ENCODE measurements at places on chromosomes 16 and 17.

DNA sequence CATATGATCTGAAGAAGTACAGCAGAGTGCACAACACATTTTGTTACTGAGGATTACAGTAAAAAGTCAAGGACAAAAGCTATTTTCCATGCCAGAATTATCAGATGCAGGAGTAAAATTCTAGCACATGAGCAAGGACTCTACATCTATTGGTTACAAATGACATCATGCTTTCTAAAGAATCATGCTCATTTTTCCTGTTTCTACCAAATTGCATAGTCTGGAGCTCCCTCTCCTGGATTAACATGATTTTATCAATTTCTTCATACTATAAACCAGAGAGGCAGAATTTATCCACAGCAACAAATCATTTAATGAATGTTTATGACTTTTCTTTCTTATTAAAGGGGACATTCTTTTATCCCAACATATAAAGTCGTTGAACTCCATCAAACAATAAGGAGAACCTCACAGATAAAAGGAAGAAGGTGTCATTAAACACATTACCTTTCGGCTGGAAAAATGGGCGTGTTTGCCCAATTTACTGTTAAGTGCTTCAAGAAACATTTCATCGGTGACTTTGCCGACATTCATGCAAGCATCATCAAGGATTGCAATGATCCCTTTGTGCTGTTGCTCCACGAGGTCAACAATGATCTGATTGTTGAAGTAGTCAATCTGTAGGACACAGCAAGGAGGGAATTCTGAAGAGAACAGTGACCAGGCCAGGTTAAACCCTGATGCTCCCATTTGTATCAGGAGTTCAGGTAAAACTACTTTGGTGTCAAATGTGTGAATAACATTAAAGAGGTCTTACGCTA lies 121.7 kb downstream of the MYO1D start:
- no peaks in the 10 kb centered on the region for H3K4me1 ChIP-seq
- H3K36me3 ChIP-seq, result peaks cover 10% of the 10 kb centered on the region
- no peak overlapping the region for H3K4me3 ChIP-seq
- no peaks in the 10 kb centered on the region for H3K27me3 ChIP-seq

- no peaks in the 10 kb centered on the region for H3K36me3 ChIP-seq
- H3K27ac ChIP-seq, result no peak overlapping the region
- no peaks in the 10 kb centered on the region for H3K4me1 ChIP-seq
- H3K4me3 ChIP-seq, result no peak overlapping the region
Observed at GRCh38 chr16:90031931-90032673, 12.8 kb upstream of the DBNDD1 start.

GRCh38 chr17:27938864-27939263 lies 45.7 kb upstream of the LYRM9 start:
- DNase-seq, result no peak
- H3K36me3 ChIP-seq, result no peaks in the 10 kb centered on the region
- peaks cover 14% of the 10 kb centered on the region for H3K4me1 ChIP-seq

GRCh38 chr17:339193-340061 lies 13.2 kb downstream of the RPH3AL start:
- no peak overlapping the region for H3K4me3 ChIP-seq
- peaks cover 52% of the 10 kb centered on the region for H3K4me1 ChIP-seq
- no peak for DNase-seq
- H3K27me3 ChIP-seq, result no peaks in the 10 kb centered on the region
- H3K36me3 ChIP-seq, result no peaks in the 10 kb centered on the region

DNA sequence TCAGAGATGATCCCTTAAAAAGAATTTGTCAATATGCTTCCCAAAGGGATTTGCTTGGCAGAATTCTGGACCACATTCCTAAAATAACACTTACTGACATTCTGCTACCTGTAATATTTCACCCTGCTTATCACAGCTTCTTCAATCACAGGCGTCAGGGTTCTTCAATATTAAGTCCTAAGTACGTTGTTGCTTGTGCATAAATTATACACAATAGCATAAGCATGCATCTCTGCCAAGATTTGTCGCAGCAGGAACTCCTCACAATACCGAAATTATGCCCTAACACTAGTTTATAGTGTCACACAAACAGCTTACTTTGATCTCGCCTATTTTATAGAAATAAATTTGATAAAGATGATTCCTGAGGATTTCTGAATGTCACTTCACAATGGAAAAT lies 48.9 kb downstream of the UBE2G1 start:
- H3K4me1 ChIP-seq, result peaks cover 59% of the 10 kb centered on the region
- DNase-seq, result no peak
- H3K4me3 ChIP-seq, result no peak overlapping the region

- H3K27me3 ChIP-seq, result peaks cover 42% of the 10 kb centered on the region
- no peak overlapping the region for H3K4me3 ChIP-seq
- DNase-seq, result no peak
- H3K4me1 ChIP-seq, result no peaks in the 10 kb centered on the region
- H3K27ac ChIP-seq, result no peak overlapping the region
Observed at GRCh38 chr17:74325376-74325742, 667 bp upstream of the KIF19 start.

GRCh38 chr17:49241692-49242397 lies 11.3 kb upstream of the PHOSPHO1 start:
- no peak for DNase-seq
- no peaks in the 10 kb centered on the region for H3K4me1 ChIP-seq
- H3K36me3 ChIP-seq, result no peaks in the 10 kb centered on the region
- H3K4me3 ChIP-seq, result no peak overlapping the region

GRCh38 chr16:21708533-21709115 lies 44.9 kb downstream of the OTOA start:
- no peak overlapping the region for H3K4me3 ChIP-seq
- H3K4me1 ChIP-seq, result no peaks in the 10 kb centered on the region
- no peaks in the 10 kb centered on the region for H3K36me3 ChIP-seq

DNA sequence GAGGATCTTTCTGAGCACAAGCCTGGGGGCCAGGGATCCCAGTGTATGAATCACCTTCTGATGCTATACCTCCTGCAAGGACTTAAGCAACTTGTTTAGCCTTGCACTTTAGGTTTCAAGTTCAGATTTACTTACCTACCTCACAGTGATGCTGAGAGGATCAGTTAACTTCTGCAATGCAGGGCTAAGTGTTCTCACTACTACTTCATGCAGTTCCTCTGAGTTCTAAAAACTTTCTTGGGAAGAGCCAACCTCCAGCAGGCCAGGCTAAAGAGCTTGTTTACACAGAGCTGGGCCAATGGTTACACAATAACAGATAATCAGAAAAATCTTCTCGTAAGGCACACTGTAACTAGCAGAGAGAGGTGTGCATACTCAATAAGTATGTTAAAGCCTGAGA lies 13.0 kb downstream of the VEZF1 start:
- H3K36me3 ChIP-seq, result peaks cover 63% of the 10 kb centered on the region
- H3K27me3 ChIP-seq, result no peaks in the 10 kb centered on the region
- no peak overlapping the region for H3K27ac ChIP-seq
- no peaks in the 10 kb centered on the region for H3K4me1 ChIP-seq
- no peak overlapping the region for H3K4me3 ChIP-seq

- H3K27me3 ChIP-seq, result no peaks in the 10 kb centered on the region
- H3K36me3 ChIP-seq, result no peaks in the 10 kb centered on the region
- H3K4me1 ChIP-seq, result no peaks in the 10 kb centered on the region
- no peak for DNase-seq
Observed at GRCh38 chr17:80766290-80766855, 221.7 kb downstream of the RPTOR start.

GRCh38 chr17:34930283-34930682 lies 31.0 kb downstream of the CCT6B start:
- peaks cover 8% of the 10 kb centered on the region for H3K27me3 ChIP-seq
- no peak overlapping the region for H3K27ac ChIP-seq
- H3K4me3 ChIP-seq, result no peak overlapping the region
- no peaks in the 10 kb centered on the region for H3K36me3 ChIP-seq

- peaks cover 7% of the 10 kb centered on the region for H3K4me1 ChIP-seq
- no peak overlapping the region for H3K4me3 ChIP-seq
- peaks cover 6% of the 10 kb centered on the region for H3K27me3 ChIP-seq
Observed at GRCh38 chr17:29018788-29019474, 13.1 kb upstream of the SEZ6 start.

GRCh38 chr17:12547831-12548230 lies 117.9 kb upstream of the MYOCD start:
- H3K4me1 ChIP-seq, result peaks cover 10% of the 10 kb centered on the region
- no peak overlapping the region for H3K27ac ChIP-seq
- no peaks in the 10 kb centered on the region for H3K27me3 ChIP-seq
- no peaks in the 10 kb centered on the region for H3K36me3 ChIP-seq
- H3K4me3 ChIP-seq, result no peak overlapping the region

DNA sequence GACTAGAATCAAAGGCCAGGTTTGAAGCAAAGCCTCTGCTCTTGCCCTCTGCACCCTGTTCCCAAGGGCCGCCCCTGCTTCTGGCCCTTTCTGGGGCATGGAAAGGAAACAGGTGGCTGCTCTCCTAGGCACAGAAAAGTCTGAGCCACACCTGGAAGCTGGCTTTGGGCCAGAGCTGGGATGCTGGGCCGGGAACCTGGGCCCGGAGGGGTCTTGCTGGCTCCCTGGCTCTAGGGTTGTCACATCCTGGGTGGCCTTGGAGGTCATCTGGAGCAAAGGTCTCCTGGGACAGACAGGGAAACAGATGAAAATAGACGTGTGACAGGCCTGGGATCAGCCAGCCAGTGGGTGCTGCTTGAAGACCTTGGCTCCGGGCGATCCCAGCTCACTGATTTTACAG lies 74.1 kb upstream of the LHX1 start:
- no peaks in the 10 kb centered on the region for H3K36me3 ChIP-seq
- DNase-seq, result no peak
- H3K27me3 ChIP-seq, result peaks cover 7% of the 10 kb centered on the region
- no peak overlapping the region for H3K27ac ChIP-seq
- H3K4me1 ChIP-seq, result no peaks in the 10 kb centered on the region

- DNase-seq, result no peak
- H3K27ac ChIP-seq, result no peak overlapping the region
- peaks cover 5% of the 10 kb centered on the region for H3K36me3 ChIP-seq
- peaks cover 10% of the 10 kb centered on the region for H3K4me1 ChIP-seq
- H3K27me3 ChIP-seq, result no peaks in the 10 kb centered on the region
Observed at GRCh38 chr16:29860218-29860617, 2.8 kb downstream of the CDIPT start.

DNA sequence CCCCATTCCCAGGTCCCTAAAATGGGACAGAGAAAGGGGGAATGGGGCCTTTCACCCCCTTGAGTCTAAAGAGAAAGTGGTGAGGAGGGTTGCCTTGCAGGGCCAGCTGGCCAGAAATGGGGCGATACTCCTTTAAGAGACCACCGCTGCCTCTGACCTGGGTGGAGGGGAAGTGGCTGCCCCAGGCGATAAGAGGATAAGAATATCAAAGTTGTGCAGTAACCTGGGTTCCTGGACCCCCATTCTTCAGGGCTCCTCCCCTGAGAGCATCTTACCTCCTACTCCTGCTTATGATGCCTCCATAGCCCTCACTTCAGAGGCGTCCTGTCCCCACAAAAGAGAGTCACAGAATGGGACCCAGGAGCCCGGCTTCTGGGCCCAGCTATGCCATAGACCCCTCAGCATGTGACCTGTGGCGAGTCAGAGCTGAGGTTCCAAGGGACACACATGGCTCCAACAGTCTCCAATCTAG lies 5.2 kb upstream of the TSPOAP1 start:
- peaks cover 24% of the 10 kb centered on the region for H3K4me1 ChIP-seq
- H3K36me3 ChIP-seq, result no peaks in the 10 kb centered on the region

DNA sequence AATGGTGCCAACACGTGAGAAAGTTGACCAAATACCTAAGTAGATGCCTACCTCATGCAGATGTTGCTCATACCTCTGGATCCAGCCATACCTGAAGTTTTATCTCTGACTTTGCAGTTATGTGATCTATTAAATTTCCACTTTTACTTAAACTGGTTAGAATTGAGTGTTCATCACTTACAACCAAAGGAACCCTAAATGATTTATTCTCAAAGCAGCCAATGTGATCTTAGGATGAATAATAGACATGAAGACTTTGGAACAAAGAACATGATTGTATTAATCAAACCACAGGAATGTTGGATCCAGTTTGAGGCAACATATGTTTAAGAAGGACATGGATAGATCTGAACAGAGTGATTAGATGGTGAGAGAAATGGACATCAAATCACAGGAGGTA lies 68.7 kb downstream of the IRX6 start:
- no peaks in the 10 kb centered on the region for H3K27me3 ChIP-seq
- no peak overlapping the region for H3K27ac ChIP-seq
- no peak for DNase-seq
- no peaks in the 10 kb centered on the region for H3K4me1 ChIP-seq

DNA sequence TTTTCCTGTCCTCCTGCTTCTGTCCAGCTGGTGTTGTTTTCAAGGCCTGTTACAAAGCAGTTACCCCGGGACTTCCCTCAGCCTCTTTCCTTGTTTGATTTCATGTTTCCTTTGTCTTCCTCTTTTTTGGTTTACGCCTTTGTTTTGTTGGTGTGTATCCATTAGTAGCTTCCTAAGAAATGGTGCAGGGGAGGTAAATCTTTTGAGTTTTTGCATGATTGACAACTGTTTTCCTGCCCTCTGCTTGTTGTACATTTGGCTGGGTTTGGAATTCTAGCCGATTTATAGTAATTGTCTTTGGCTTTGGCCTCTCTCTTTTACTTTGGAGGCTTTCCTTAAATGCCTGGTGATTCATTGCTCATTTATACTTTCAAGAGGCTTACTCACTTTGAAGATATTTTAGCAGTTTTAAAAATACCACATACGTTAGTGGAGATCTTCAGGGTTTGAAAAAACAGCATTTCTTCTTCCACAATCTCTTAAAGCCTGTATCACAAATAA lies 32.8 kb downstream of the DNAH2 start:
- peaks cover 21% of the 10 kb centered on the region for H3K4me1 ChIP-seq
- H3K4me3 ChIP-seq, result no peak overlapping the region
- no peaks in the 10 kb centered on the region for H3K36me3 ChIP-seq
- no peak for DNase-seq
- H3K27me3 ChIP-seq, result no peaks in the 10 kb centered on the region
- no peak overlapping the region for H3K27ac ChIP-seq

DNA sequence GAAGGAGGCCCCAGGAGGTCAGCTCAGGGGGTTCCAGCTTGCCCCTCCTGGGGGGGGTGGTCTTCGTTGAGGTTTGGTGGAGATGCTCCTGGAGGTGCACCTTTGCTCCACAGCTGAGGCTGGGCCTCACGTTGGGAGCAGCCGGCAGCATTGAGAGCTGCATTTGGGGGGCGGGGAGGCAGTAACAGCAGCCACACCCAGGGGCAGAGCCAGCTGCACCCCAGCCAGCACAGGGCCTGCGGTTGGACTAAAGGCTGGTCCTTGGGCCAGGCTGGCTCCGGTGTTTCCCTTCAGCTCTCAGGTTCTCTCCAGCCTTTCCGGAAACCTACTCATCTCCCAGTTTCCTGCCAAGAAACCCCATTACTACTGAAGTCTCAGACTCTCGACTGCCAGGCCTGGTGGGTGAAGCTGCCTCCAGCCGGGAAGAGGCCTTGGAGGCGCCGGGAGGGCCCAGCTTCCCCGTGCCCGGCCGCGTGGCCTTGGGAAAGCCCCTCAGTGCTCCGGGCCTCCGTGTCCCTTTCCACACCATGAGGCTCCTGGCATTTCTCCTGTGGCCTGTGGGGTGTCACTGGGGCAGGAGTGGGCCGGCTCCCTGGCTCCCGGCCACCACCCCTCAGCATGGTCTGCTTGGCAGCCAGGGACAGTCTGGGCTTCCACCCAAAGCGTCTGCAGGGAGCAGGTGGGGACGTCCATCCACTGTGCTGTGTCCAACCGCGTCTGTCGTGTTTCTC lies 14.0 kb upstream of the BAIAP2 start:
- no peak overlapping the region for H3K27ac ChIP-seq
- no peaks in the 10 kb centered on the region for H3K36me3 ChIP-seq
- H3K27me3 ChIP-seq, result no peaks in the 10 kb centered on the region
- H3K4me3 ChIP-seq, result no peak overlapping the region
- DNase-seq, result no peak

GRCh38 chr16:81624760-81625543 lies 154.1 kb upstream of the PLCG2 start:
- H3K36me3 ChIP-seq, result no peaks in the 10 kb centered on the region
- DNase-seq, result no peak
- no peak overlapping the region for H3K27ac ChIP-seq
- no peak overlapping the region for H3K4me3 ChIP-seq
- no peaks in the 10 kb centered on the region for H3K27me3 ChIP-seq

- no peaks in the 10 kb centered on the region for H3K27me3 ChIP-seq
- H3K4me1 ChIP-seq, result peaks cover 10% of the 10 kb centered on the region
- H3K4me3 ChIP-seq, result no peak overlapping the region
Observed at GRCh38 chr16:86064431-86065250, 165.7 kb downstream of the IRF8 start.
